ENCODE measurements at places on chromosomes 16 and 17.

GRCh38 chr16:1150511-1150982, 2.4 kb upstream of the CACNA1H start:
- peak; percentile 45 for DNase-seq

GRCh38 chr17:67633751-67634211, 84.0 kb upstream of the NOL11 start:
- no peak for DNase-seq

GRCh38 chr16:63461248-63461841, 1425.1 kb upstream of the CDH8 start:
- peak; percentile 30 for DNase-seq

- no peak for DNase-seq
Measured at GRCh38 chr16:86121374-86122010, 222.5 kb downstream of the IRF8 start.

- no peak for DNase-seq
Measured at GRCh38 chr17:35738519-35739133, 7.2 kb downstream of the RASL10B start.

DNA sequence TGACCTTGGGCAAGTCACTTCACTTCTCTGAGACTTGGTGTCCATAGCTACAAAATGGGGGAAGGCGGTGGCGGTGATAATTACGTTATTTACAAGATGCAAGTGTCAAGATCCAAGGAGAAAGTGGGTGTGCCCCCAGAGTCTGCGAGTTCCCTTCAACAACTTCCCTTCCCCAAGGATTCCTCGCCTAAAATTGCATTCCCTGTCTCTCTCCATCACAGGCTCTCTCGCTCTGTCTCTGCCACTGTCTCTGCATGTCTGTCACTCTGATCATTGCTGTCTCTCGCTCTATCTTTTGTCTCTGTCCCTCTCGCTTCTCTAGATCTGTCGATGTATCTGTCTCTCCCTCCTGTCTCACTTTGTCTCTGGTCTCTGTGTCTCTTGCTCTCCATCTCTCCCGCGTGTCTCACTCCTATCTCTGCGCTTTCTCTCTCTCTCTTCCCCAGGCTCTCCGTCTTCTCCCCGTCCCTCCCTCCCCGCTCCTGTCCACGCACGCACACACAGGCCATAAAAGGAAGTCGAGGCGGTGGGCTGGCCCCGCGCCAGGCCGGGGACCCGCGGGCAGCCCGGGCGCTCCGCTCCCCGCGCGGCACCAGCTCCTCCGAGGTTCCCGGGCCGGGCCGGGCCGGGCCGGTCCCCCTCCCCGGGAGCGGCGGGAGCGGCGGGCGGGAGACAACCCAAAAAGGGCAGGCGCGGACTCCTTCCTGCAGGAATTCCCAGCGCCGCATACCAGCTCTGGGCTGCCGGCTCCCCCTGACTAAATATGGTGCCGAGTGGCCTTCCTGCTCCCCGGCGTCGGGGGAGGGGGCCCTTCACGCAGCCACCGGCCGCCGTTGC, 1.1 kb upstream of the MYH11 start:
- DNase-seq = peak; percentile 26

- DNase-seq = no peak
Measured at GRCh38 chr17:44547625-44548267, 9.5 kb upstream of the FZD2 start.

GRCh38 chr16:85209526-85210121, 97.4 kb upstream of the CIBAR2 start:
- no peak for DNase-seq

GRCh38 chr17:82384051-82384729, 12.6 kb downstream of the UTS2R start:
- peak; percentile 54 for DNase-seq

GRCh38 chr17:18187226-18187625, 3.6 kb downstream of the ALKBH5 start:
- no peak for DNase-seq

DNA sequence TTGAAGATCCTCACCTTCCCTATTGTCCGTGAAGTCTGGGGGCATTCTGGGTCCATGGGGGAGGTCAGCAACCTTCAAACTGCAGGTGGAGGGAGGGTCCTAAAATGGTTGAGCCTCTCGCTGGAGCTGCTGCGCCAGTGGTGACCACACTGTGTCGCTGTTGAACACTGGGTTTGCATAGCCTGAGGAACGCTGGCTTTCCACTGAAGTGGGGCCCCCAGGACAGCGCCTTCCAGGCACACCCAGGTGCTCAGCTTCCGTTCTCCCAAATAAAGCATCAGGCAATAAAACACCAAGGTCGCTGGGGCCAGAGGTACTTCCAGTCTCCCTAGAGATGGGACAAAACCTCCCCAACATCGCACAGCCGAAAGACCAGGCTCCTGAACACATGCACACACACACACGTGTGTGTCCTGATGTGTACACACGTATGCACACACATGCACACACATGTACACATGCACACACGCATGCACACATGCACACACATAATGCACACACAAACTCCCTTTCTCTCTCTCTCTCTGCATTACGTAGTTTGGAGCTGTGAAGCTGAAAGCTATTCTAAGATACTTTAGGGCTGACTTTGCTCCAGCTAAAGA, 120.6 kb downstream of the IRF8 start:
- DNase-seq = no peak

- no peak for DNase-seq
Measured at GRCh38 chr16:19589771-19590302, 34.3 kb downstream of the VPS35L start.

DNA sequence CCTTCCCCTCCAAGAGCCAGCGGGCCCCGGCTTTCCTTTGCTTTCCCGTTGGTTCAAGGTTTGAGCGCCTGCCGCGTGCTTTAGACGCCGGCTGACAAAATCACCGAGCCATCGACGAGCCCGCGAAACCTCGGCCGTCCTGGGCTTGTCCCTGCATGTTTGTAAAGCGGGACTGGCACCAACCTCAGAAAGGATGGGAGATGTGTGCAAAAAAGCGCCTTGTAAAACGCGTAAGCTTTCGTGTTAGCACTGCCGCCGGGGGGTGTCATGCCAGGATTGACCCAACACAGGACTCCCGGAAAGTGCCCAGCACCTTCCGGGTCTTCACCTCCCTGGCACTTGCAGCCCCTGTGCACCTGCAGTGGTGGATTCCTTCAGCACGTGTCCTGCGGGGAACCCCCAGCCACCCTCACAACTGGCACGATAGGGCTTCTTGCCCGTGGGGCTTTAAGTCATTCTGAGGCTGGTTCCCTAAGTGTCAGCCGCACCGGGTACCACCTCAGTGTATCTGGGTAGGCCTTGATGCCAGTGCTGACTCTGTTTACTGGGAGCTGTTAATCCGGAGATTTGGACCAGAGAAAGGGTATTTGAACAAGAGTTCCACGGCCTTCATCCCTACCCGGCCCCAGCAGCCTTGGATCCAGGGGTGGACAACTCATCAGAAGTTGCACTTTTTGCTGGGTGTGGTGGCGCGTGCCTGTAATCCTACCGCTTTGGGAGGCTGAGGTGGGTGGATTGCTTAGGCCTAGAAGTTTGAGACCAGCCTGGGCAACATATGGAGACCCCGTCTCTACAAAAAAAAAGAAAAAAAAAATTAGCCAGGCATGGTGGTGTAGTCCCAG, 817 bp downstream of the NDUFAF8 start:
- DNase-seq = no peak

DNA sequence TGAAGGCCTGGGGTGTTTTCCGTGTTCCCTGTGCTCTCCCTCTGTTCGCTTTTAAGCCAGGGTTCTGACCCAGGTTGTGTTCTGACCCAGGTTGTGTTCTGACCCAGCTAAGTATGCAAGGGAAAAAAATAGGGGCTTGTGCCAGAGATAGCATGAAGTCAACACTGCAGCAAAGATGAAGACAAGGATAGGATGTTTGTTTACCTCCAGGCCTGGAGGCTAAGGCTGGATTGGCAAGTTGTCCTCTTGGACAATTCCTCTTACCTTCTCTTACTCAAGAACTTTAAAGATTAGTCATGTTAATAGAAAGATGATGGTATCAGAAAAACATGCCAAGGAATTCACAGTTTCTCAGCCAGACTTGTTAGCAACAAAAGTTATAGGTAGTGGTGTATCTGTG, 19.4 kb downstream of the LYRM9 start:
- DNase-seq = no peak

GRCh38 chr16:50183316-50183715, 30.2 kb downstream of the TENT4B start:
- DNase-seq = no peak

DNA sequence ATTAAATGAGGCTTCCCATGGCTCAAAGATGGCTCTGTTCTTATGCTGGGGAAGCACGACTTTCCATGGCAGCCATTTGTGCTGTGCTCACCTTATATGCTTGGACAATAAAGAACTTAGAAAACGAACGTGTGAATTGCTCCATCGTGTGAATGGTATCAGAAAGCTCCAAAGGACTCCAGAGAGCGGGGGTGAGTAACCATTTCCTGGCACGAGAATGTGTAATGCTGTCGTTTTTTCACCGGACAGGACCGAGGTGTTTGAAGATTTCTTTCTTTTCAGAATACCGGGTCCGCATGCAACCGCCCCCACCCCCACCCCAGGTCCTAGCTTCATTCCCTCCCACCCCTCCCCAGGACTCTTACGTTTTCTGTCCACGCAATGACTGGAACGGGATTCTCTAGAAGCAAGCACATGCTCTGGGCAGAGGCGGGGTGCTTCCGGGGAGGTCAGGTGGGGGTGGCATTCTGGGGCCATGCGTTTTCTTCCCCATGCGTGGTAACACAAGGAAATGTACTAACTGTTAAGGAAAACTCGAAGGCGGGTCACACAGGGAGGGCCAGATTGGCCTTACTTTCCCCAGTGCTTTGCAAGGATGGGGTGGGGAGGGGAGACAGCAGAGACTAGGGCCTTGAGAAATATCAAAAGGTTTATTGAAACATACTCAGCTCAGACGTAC, 26.2 kb downstream of the GPRC5B start:
- DNase-seq = no peak

DNA sequence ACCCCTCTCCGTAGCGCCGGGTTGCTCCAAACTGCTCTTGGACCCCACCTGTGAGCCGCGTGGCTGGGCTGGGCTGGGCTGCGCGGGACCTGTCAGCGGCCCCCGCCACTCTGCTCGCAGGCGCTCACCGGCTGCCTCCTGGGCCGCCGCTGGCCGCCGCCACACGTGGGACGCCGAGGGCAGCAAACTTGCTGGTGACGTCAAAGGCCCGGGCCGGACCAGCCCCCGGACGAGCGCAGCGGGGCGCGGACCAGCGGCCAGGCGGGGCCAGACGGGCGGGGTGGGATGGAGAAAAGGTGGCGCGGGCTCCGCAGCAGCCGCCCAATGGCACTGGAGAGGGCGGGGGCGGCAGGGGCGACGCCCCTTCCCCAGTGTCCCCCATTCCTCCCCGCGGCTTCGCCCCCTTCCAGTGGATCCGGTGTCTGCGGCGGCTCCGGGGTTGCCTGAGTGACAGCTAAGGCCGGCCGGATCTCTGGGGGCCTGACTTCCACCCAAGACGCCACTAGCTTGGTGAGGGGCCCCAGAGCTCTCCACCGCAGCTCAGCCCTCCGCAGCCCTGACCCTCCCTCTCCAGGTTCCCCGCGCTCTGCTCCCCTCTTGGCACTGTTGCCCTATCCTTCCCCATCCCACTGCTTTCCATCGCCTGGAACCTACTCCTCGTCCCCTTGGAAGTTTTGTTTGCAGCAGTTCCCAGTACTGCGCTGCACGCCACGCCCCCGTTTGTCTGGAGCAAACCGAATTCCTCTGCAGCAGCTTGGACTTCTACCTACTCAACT, at the start of gene HS3ST3A1:
Gene HS3ST3A1, minus strand, starts transcription at position 154 of the 776 bp plus-strand sequence. CDS start 800 bp downstream, outside the sequence.
- DNase-seq = peak; percentile 68

DNA sequence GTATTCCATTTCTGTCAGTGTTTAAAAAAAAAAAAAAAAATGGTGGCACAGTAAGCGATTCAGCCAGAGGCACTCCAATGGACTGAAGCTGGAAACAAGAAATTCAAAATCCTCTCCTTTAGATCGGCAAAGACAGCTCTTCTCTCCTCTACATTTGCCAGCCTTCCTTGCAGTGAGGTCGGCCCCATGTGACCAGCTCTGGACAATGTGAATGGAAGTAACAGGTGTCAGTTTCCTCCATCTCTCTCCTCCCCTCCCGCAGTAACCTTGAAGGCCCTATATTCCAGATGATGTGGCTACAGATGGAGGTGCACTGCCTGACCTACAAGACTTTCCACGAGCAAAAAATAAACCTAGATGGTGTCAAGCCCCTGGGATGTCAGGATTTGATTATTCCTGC, 15.0 kb downstream of the CUEDC1 start:
- DNase-seq = no peak

GRCh38 chr16:84932681-84933080, 78.7 kb downstream of the ZDHHC7 start:
- no peak for DNase-seq

DNA sequence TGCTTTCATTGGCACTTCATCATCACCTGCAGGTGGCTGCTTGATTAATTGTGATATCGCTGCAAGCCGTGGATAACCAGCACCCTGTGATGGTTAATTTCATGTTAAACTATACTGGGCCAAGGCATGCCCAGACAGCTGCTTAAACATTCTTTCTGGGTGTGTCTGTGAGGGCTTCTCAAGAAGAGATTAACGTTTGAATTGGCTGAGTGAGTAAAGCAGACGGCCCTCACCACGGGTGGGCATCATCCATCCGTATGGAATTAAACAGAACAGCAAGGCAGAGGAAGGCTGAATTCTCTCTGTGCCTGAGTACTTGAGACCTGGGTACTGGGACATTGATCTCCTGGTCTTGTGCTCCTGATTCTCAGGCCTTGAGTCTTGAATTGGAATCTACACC, 7.1 kb upstream of the ZNF213 start:
- DNase-seq = no peak

DNA sequence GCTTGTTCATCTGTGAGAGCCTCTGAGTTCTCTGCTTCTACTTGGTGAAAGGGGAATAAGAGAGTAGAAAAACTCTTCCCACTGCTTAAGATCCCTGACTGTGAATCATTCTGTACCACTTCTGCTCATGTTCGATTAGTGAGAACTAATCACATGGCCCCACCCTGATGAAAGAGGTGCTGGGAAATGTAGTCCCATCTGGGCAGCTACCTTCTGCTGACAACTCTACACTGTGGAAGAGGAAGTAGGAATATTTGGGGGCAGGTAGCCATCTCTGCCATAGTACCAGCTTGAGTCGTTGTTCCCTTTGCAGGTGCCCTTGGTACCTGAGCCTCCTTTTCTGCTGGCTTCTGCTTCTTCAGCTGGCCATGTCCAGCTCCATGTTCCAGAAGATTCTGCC, 29.9 kb downstream of the NKD1 start:
- DNase-seq = no peak

- no peak for DNase-seq
Measured at GRCh38 chr17:74344658-74345057, 17.0 kb downstream of the BTBD17 start.

GRCh38 chr17:81440511-81441244, 45.4 kb downstream of the BAHCC1 start:
- peak; percentile 83 for DNase-seq

DNA sequence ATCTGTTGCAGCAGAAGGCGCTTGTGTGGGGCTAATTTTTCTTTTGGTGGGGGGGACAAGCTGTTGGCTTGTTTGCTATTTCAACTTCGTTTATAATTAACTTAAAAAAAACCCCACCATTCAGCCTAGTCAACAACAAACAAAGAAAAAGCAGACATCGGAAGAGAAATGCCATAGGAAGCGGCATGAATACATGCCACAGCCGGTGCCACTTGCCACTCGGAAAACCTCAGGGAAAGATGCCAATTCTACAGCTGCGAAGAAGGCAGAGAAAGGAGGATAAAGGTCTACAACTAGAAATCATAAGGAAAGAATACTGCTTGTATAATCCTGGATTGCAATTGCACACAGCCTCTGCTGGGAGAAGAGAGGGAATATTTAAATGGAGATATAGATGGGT, 254.4 kb upstream of the PMFBP1 start:
- DNase-seq = no peak
